AG04450 (cell line): ENCODE measurements at places on chromosomes 3 and 15. TPM values are rescaled to one million over a fixed set of nuclear protein-coding genes. Genes with fewer than 3 reads are reported as not detected.

The PPP4R2 gene
- 35.1 and 48.7 TPM in 2 replicates for polyA plus RNA-seq

The GATA2 gene
- polyA plus RNA-seq = 4.8 and 6.1 TPM in 2 replicates

The CTXND1 gene
- not detected in 2 replicates for polyA plus RNA-seq

The KNG1 gene
- polyA plus RNA-seq = not detected in 2 replicates

The STRIT1 gene
- polyA plus RNA-seq = not detected in 2 replicates

GRCh38 chr15:50012790-50013189, 106.2 kb downstream of the ATP8B4 start:
- DNase-seq = no peak

GRCh38 chr3:17234382-17234781, 349.6 kb downstream of the PLCL2 start:
- no peak for DNase-seq

DNA sequence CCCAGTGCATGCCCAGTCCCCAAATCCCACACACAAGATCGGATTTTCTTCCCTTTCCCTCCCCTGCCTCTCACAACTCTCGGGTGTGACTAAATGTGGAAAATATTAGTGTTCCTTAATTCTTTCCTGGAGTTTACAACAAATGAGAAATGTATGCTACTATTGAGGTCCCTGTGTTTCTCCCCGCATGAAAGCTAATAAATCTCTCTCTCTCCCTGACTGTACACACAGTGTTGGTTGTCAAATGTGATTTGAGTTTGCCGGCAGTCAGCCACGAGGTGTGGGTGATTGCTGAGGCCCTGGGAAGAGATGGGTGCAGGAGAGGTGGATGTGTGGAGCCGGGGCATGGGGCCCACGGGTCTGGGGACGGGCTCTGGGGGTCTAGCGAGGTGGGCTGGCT, 161.4 kb upstream of the IQSEC1 start:
- no peak for DNase-seq

DNA sequence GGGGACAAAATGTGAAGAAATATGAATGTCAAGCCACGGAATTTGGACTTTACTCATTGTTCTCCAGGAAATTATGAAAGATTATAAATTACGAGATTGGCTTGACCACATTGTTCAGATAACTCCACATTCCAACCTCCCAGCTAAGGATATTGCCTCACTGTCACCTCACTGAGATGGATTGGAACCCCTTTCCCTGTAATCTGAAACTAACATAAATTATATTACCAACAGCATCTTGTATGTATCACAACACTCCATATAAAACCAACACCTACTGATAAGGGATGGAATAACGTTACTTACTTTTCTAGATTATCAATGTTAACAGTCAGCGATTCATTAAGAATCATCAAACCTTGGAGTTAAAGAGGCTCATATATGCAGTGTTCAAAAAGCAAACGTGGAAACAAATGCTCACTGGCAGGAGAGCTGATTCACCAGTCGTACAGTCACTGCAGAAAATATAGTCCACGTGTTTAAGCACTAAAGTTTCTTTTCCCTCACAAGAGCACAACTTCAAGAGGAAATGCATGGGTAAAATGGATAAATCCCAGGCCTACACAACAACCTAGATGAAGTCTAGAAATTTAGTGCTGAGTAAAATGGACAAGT, 451.5 kb downstream of the FGF12 start:
- no peak for DNase-seq

DNA sequence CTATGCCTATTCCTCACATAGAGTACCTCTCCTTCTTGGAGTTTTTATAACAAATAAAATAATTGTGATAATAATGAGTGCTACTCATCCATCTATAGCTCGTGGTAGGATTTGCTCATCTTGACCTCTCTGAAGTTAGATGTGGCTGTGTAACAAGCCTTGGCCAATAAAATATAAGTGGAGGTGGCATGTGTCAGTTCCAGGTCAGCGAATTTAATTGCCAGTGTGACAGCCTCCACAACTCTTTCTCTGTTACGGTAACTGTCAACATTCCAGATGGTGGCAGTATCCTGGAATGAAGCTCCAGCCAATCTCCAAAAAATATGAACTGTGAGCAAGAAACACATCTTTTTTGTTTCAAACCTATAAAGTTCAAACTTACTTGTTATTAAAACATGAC, 13.8 kb downstream of the CLRN1 start:
- no peak for DNase-seq

DNA sequence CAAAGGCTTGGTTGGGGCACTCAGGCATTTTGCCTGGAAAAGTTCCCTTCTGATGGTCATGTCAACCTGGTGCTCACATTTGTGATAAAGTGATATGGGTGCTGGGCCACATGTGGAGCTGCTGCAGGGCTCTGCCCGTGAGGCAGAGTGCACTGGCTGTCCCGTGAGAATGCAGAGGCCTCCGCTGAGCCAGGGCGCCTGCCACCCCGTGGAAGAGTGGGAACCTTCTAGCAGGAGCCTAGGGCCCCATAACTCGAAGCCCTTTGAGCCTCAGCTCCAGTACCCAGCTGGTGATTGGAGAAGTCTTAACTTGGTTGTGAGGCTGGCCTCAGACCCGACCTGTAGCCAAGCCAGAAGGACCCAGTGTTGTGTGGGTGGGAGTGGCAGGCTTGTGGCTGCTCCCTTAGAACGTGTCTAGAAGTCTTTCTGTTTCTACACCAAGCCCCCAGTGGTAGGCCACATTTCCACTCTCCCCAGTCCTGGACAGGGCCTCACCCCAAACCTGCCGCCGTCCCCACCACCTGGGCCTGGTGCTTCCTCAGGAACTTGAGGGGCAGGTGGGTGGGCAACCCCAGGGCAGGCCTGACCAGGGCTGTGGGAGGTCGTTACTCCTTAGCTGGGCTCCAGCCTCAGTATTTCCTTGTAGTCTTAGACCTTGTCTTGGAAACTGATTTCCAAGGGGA, 19.7 kb downstream of the SEC61A1 start:
- DNase-seq = no peak

DNA sequence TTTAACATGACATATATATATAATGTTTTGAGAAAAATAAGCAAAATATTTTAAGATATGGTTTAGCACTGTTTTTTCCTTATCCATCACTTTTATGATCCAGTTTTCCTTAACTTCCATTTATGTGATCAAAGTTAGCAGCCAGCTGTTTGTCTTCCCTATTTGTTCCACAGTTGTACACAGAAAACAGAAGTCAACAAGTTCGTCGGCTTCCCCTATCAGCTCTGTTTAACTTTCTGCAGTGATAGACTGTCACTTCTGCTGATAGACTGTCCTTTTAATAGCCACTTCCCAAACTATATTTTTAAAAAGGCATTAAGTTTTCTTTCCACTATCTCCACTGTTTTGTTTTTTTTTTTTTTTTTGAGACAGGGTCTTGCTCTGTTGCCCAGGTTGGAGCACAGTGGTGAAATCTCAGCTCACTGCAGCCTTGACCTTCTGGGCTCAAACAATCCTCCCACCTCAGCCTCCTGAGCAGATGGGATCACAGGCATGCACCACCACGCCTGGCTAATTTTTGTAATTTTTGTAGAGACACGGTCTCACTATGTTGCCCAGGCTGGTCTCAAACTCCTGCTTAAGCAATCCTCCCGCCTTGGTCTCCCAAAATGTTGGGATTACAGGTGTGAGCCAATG, 7.2 kb downstream of the FSD2 start:
- no peak for DNase-seq
